Hematopoietic multipotent progenitor cell (in vitro differentiated cells): ENCODE measurements at places on chromosomes 1 and 21.

DNA sequence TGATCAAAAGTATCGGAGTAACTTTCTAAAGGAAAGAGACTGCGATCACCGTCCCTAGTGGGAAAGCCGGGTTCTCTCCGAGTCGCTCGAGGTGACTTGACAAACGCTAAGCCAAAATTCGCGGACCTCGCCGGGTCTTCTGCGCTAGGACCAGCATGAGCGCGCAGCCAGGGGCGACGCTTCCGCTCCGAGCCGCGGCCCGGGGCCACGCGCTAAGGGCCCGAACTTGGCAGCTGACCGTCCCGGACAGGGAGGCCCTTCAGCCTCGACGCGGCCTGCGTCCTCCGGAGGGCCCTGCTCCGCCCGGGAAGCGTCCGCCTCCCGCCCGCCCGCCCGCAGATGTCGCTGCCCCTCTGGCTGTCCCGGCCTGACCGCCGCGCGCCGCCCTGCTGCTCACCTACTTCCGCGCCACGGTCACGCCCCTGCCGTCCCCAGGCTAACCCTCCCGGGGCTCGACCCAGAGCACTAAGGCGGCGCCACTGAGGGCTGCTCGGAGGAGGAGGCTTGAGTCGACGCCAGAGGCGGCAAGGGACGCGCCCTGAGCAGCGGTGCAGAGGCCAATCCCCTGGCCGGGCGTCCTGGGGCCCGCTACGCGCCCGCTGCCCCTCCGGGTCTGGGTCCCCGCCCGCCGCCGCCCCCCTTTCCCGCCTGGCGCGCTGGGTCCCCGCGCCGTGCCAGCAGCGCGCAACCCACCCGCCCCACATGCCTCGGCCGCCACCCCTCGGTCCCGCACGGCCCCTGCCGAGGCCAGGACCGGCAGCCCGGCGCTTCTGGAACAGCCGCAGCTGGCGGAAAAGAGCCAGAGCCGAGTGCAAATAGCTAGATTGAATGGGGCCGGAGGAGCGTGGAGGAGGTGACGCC lies 896 bp upstream of the DUSP10 start:
- DNase-seq = peak; percentile 52

DNA sequence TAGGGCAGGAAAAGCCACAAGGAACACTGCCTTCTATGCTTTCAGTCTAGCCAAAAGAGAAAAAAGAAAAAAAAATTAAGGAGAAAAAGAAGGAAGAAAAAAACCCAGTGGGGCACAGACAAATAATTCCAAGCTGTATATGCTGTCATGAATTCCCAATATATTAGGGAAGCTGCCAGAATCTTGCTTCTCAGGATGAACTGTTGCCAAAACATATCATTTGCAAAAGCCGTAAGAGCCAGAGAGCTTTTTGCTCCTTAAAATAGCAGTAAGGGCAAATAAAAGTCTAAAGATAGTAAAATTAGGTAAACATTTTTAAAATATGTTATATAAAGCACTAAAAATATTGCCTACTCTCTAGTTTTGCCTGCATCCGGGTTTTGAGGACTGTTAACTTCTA lies 52.1 kb downstream of the PGM1 start:
- DNase-seq = no peak

DNA sequence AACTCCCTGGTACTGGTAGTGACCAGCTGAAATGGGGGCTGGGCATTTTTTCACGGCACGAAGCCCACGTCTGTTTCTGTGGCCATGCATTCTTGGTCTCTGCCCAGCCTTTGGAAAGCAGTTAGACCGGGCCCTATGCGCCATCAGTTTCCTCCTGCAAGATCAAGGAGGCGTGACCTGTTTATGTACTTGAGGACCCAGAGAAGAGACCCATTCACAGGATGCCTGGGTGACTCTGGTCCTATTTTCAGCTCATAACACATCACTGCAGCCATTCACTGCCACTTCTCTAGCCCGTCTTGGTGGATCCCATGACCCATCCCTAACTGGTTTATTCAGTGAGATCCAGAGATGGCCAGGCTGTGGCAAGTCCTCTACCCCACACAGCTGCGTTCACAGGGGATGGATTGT lies 70.4 kb downstream of the SPSB1 start:
- no peak for DNase-seq

GRCh38 chr1:91697861-91698260 lies 188.1 kb downstream of the TGFBR3 start:
- no peak for DNase-seq

DNA sequence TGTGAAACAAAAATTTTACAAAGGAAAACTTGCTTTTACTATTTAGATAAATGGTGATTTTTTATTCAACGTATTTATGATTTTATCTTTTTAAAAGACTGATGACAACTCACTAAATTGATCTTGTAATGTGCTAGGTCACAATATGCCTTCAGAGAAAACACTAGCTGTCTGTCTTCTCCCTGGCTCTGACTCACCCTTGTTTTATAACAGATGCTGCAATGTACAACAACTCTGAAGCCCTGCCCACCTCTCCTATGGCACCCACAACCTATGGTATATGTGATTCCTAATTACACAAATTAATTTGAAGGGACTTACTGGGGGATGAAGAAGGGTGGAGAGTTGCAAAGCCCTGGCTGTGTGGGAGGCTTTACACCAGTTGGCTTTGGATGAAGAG lies 24.7 kb upstream of the HSD17B7 start:
- no peak for DNase-seq

- no peak for DNase-seq
These were observed 57.8 kb downstream of the DYRK1A start for GRCh38 chr21:37424396-37424795.

GRCh38 chr1:44348061-44348485 lies 7.0 kb downstream of the ERI3 start:
- no peak for DNase-seq

DNA sequence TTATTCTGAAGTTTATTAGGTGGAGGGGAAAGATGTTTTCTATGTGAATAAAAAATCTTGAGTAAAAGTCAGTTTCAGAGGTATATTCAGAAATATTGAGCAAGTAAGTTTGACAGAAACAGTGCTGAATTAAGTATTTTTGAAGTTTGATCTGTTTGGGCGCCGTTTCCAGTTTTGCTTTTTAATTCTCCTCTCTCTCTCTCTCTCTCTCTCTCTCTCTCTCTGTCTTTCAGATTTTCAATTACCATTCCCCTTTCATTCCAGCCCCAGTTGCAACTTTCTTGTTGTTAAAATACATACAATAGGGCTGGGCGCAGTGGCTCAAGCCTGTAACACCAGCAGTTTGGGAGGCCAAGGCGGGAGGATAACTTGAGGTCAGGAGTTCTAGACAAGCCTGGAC lies 24.0 kb downstream of the ADGRL2 start:
- DNase-seq = no peak

- DNase-seq = no peak
These were observed 127.4 kb upstream of the DPYD start for GRCh38 chr1:98048244-98048643.

- peak; percentile 43 for DNase-seq
These were observed 9.2 kb upstream of the GADD45A start for GRCh38 chr1:67675800-67676199.

- no peak for DNase-seq
These were observed 2.8 kb upstream of the NUP210L start for GRCh38 chr1:154157520-154158306.

GRCh38 chr1:198496216-198497143 lies 44.0 kb downstream of the ATP6V1G3 start:
- no peak for DNase-seq

- no peak for DNase-seq
These were observed 105.0 kb downstream of the SIM2 start for GRCh38 chr21:36803816-36804439.

- no peak for DNase-seq
These were observed 7.9 kb upstream of the NBPF1 start for GRCh38 chr1:16621300-16621658.

GRCh38 chr1:90348934-90349333 lies 354.0 kb downstream of the ZNF326 start:
- DNase-seq = no peak

DNA sequence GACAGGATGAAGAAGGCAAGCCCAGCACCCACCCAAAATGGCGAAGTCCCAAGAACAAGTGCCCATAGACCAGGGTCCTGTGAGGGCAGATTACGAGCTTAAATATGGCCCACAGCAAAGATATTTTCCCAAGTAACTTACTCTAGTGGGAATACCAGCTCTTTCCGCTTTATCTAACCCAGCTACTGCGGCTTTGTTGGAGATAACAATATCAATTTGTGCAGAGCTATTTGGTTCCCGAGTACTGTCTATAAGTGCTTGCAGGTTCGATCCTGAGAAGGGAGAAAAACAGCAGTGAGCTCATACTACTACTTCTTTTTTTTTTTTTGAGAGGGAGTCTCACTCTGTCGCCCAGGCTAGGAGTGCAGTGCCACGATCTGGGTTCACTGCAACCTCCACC lies 14.3 kb upstream of the DNAJC28 start:
- no peak for DNase-seq

- no peak for DNase-seq
These were observed 25.6 kb upstream of the ENO1 start for GRCh38 chr1:8903908-8904650.

DNA sequence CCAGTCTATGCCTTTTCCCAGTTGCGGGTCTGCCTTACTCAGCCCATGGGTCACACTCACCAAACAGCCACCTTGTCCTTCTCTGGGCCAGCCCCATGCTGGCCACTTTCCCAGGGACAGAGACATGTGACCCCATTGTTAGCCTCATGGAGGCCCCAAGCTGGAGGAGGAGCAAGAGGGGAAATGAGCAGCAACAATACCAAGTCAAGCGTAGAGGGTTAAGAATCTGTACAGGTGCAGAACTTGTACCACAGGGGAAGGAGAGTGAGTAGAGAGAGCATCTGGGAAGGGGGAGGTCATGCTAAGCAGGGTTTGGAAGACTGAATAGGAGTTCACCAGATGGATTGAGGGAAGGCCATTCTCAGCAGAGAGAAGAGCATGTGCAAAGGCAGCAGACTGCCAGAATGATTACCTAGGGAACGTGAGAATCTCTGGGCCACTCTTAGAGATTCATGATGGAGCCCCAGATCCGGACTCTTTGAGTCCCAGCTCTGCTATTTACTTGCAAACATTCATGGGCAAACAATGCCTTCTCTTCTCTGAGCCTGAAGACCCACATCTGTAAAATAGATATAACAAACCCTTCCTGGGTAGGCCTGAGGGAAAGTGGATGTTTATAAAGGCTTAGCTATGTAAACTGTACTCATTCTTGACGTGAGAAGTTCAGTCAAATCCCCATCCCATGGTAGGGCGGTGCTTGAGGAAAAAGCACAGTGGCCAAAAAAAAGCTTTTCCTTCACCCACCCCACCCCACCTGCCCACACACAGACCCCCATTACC lies 2.8 kb upstream of the SLC2A1 start:
- DNase-seq = no peak

DNA sequence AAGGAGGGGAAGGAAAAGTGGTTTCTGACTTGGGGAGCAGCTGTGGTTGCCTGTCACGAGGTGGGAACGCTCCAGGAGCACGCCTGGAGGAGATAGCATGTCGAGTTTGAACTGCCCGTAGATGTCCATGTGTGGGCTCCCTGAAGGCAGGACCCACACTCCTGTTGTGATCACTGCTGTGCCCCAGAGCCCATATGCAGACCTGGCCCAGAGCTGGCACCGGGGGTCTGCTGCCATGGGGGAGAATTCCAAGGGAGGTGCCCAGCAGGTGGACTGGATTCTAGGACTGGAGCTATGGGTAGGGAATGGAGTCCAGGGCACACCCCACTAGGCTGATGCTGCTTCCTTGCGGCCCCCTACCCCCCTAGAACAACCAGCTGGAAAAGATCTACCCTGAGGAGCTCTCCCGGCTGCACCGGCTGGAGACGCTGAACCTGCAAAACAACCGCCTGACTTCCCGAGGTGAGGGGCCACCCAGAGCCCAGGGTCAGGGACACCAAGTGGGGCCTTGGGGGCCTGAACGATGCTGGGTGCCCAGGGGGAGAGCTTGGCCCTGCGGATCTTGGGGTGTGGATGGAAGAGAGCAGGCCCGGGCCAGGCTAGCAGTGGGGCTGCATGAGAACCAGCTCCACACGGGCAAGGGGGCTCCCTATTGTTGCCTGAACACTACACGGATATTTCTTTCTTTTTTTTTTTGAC lies 9.3 kb downstream of the PODN start:
- DNase-seq = no peak

GRCh38 chr1:211828584-211829342 lies 1.8 kb downstream of the LPGAT1 start:
- no peak for DNase-seq

DNA sequence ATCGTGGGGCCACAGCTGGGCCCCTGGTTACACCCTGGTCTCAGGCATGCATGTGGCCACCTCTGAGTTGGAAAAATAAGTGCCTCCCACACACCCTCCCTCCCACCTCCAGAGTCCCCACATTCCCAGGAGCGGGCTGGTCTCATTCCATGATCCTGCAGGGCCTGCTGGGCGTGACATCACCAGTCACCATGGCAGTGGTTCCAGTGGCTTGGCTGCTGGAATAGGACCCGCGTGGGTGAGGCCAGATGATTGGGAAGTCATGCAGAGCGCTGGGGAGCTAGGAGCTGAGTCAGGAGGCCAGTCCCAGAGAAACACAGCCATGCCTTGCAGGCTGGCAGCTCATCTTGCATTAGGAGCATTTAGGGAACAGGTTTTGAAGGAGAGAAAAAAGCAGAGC lies 125.4 kb upstream of the TMEM51 start:
- no peak for DNase-seq

DNA sequence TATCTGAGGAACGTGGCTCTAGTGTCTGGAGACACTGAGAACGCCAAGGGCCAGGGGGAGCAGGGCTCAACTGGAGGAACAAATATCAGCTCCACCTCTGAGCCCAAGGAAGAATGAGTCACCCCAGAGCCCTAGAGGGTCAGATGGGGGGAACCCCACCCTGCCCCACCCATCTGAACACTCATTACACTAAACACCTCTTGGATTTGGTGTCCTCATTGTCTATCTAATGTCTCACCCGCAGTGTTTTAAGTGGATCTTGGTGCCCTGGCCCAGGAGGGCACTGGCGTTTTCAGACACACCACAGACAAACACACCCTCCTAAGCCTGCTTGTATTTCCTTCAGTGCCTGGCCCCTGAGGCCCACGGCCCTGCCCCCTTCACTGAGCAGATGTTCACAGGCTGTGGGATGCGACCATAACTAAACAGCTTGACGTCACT lies 2.2 kb upstream of the FALEC start:
- no peak for DNase-seq

DNA sequence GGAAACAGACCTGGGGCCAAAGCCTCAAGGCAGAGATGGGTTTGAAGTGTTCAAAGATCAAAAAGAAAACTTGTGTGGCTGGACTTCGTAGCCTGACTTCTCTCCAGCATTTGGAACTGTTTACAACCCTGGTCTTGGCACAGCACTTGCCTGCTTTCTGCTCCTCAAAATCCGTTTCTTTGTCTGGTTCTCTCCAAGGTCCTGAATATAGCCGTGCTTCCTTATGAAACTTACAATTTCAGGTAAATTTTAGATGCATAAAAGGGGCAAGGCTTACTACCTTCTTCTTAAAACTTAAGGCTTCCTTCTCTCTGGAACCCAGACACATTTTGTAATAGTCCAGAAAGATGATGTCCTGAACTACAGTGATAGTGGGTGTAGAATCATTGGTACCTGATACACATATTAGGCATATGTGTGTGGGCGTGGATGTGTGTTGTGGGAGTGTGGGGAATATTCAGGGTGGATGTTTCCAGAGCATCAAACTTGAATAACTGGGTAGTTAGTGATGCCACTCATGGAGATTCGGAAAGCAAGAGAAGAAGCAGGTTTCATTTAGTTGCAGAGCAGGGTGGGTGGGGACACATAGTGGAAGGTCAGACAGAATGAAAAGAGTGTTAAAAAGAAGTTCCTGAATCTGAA lies 26.4 kb upstream of the FAM78B start:
- no peak for DNase-seq

GRCh38 chr1:219279017-219279770 lies 105.5 kb downstream of the LYPLAL1 start:
- DNase-seq = no peak
